ENCODE measurements at places on chromosomes 7 and 10.

- DNase-seq = no peak
Measured at GRCh38 chr10:44863344-44864047, 47.6 kb upstream of the TMEM72 start.

GRCh38 chr7:155797262-155798250 is 14.7 kb downstream of the SHH start:
- no peak for DNase-seq

DNA sequence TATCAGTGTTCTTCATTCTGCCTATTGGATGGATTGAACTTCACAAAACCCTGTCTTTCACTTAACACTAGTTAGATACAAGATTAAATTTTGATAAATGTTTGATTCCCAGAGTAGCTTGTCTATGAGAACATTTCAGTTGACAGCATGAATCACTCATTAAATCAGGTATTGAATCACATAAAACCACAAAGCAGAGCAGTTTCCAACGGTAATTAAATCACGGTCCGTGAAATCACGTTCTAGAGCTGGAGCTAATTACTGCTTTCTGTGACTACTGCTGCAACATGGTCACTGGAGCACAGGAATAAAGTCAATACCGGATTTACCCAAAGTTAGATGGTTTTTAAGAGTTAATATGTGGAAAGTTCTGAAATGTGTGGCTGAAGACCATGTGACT is 257.8 kb upstream of the PCDH15 start:
- no peak for DNase-seq

GRCh38 chr7:25863005-25863728 is 288.8 kb upstream of the NFE2L3 start:
- DNase-seq = no peak

DNA sequence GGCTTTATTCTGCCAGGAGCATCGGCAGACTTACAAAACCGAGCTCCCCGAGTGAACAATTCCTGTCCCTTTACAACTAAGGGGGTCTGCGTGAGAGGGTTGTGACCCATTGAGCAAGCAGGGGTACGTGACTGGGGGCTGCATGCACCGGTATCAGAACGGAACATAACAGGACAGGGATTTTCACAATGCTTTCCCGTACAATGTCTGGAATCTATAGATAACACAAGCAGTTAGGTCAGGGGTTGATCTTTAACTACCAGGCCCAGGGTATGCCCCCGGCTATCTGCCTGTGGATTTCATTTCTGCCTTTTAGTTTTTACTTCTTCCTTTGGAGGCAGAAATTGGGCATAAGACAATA is 38.1 kb upstream of the GSDME start:
- DNase-seq = no peak

DNA sequence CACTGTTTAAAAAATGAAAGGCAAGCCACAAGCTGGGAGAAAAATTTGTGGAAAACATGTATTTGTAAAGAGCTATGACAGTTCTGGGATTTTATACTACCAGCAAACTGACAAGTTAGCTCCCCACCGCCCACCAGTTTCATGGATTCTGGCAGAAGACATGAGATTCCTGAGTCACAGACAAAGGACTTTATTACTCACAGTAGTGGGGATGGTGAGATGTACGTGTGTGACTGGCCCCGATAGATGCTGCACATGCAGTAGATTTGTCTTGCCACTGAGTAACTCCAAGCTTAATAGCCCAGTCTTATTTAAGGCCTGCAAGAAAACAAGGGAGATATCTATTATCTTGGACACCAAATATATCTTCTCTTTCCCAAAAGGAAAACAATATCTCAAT is 281.7 kb downstream of the AHR start:
- peak; percentile 56 for DNase-seq

DNA sequence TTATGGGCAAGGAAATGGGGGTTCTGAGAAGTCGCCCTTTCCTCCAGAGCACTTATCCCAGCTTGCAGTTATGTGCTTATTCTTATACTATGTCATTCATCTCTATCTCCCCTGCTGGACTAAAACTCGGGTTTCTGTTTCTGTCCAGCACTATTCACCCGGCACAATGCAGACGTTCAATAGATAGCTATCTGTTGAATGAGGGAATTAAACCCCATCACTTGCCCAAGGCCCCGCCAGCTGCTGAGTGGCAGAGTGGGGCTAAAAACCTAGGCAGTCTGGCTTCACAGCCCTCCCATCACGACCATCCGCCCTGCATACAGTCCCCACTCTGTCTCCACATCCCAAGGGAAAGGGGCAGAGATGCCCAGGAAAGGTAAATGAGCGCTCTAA is 5.4 kb downstream of the SLIT1 start:
- no peak for DNase-seq

GRCh38 chr7:139118234-139118804 is 8.8 kb upstream of the ZC3HAV1 start:
- peak; percentile 58 for DNase-seq

- no peak for DNase-seq
Measured at GRCh38 chr7:92589056-92589455, 1.1 kb downstream of the FAM133B start.

- DNase-seq = no peak
Measured at GRCh38 chr10:76281659-76282058, 850.2 kb downstream of the LRMDA start.

DNA sequence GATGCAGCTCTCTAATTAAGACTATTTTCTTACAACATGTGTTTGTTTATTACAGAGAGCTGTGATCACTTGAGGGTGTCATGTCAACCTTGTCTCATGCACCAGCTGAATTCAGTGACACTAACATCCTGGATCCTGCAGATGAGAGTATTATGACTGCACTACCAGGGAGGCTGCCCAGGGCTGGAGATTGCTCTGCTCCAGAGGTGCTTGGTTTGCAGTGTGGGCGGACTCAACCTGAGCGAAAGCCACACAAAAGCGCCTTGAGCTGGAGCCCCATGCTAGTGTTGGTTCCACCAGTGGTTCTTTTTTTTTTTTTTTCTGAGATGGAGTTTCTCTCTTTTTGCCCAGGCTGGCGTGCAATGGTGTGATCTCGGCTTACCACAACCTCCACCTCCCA is 33.8 kb upstream of the ATXN7L1 start:
- DNase-seq = no peak

DNA sequence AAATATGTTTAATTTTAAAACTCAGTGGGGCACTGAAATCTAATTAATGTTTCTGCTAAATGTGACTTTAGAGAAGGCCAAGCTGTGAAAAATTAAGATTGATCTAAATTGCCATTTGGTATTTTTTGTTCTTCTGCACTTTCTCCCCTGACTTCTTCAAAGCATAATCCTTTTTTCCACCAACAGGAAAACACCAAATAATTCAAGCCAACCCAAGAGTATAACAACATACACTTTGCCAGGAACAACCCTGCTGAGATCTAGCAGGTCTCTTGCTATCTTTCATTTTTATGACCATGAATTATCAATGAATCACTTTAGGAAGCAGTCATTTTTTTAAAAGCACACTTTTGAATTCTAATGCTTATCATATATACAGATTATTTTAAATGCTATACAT is 100.1 kb downstream of the USP6NL start:
- DNase-seq = no peak

- DNase-seq = peak; percentile 94
Measured at GRCh38 chr7:131654668-131655326, 98.4 kb upstream of the PODXL start.

GRCh38 chr10:80158126-80158525 is 25.6 kb downstream of the PLAC9 start:
- DNase-seq = no peak
